LoVo (cell line): ENCODE measurements at places on chromosomes 16 and 17.

- no peak for DNase-seq
Observed at GRCh38 chr17:33550261-33550660, 257.2 kb upstream of the ASIC2 start.

GRCh38 chr17:40480501-40481003 lies 20.9 kb downstream of the TNS4 start:
- no peak for DNase-seq

DNA sequence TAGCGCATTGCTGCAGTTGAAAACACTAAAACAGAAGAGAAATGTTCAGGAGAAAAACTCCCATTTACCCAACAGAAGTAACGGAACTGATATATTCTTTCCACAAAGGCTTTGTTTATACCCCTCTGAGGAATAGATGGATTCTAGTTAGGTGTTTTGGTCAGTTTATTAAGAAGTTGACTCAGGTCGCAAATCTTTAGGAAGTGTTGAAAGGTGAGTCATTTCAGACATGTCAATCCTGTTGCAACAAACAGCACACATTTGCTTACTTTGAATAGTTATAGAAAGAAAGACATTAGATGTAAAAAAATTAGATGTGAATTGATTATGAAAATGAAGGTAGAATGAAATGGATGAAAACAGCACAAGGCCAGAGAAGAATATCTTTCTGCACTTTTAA lies 941.0 kb downstream of the KCNJ2 start:
- no peak for DNase-seq

GRCh38 chr16:85313526-85314301 lies 201.4 kb upstream of the CIBAR2 start:
- no peak for DNase-seq

DNA sequence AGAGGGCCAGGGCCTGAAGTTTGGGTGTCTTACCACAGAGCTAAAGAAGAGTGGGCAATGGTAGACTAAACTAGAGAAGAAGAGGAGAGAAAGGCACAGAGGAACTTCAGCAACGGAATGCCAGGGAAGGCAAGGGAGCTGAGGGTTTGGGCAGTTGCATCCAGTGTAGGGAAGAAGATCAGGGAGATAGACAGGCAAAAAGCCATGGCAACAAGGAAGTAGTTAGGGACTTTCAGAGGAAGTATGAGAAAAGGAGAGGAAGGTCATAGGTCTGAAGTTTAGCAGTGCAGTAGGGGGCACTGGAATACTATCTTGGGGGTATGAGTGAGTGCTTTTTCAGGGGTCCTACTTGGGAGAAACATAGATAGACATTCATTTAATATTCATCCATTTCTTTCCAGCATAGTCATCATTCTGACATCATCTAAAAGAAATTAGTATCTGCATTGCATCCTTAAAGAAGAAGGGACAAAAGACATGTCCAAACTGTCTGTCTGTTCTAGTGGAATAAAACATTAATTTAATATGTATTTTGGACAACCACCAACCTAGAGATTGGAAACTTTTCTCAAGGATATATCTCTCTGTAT lies 2.2 kb upstream of the NF1 start:
- DNase-seq, result no peak

DNA sequence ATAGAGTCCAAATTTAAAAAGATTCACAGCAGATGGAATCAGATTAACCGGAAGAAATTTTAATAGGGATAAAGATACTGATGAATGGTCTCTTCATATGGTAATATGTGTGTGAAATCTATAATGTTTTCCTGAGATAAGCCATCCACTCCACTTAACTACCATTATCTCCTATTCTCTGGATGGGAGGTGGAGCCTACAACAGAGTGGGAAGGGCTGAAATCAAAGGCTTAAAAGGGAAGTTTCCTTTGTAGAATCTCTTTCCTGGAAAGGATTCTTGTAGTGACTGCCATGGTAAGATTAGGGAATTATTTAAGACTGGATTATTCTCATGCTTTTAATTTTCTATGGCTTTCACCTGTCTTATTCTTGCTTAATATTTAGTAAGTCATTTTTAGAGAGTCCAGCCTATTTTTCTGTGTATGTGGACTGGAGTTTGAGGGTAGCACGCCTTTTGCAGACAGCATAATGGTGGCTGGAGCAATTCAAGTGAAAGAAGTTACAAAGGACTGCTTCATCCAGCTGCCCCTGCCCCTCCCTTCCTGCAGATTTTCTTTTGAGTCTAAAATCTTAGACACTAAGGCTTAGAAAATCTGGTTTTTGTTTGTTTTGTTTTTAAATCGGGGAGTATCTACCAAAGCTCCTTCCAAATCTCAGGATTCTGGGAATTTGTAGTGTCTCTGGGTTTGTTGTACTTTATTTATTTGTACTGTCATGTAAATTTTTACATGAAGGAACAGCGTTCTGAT lies 26.5 kb downstream of the KAT7 start:
- DNase-seq, result no peak

GRCh38 chr17:41347869-41348760 lies 2.5 kb downstream of the KRT33A start:
- DNase-seq, result no peak

DNA sequence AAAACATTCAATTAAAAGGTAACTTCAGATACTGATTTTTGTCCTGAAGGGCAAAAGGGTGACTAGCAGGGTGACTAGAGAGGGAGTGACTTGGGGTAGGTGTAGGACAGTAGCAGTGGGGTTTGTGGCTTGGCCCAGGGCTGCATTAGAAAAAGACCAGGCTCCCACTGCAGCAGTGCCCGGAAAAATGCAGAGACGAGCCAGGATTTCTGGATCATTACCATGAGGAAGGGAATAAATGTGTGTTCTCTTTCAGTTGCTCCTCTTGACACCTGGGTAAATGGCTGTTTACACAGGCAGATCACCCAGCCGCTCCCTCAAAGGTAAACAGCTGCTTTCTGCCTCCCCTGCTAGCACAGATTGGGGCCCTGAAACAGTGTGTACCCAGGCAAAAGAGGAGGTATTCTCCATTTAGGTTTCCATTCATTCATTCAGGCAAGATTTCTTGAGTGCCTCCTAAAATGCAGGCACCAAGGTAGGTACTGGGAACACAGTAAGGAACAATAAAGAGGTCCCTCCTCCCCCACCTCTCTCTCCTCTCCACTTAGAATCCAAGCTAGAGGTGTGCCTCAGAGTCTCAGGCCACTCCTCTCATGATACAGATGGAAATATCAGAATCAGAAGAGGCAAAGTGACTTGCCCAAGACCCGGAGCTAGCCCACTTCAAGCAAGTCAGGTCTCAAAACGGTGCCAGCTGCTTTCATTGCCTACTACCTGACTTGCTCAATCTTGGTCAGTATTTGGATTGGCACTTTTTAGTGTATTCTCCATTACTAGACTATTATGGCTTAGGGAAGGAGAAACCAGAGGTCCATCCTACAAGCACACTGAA lies 15.2 kb upstream of the TOX3 start:
- DNase-seq, result peak; percentile 45

DNA sequence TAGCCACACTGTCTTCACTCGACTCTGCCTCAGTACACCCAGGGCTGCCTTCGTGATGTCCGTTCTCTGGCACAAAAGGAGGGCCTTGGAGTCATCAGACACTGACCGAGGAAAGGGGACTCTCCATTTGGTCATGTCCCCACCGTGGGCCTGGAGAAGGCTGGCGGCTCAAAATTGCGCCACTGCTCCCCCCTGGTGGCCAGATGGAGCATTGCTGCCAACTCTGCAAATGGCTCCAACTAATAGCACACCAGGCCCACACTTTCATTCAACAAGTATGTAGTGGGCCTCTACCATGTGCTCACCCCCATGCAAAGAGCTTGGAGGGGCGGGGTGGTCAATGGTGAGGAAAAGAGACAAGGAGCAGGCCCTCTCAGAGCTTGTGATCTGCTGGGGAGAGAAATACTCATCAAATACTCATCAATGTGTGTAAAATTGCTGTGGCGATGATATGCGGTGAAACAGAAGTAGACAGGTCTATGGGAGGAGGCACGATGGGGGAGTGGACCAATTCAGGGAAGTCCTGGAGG lies 5.2 kb upstream of the GRIN2C start:
- peak; percentile 38 for DNase-seq

DNA sequence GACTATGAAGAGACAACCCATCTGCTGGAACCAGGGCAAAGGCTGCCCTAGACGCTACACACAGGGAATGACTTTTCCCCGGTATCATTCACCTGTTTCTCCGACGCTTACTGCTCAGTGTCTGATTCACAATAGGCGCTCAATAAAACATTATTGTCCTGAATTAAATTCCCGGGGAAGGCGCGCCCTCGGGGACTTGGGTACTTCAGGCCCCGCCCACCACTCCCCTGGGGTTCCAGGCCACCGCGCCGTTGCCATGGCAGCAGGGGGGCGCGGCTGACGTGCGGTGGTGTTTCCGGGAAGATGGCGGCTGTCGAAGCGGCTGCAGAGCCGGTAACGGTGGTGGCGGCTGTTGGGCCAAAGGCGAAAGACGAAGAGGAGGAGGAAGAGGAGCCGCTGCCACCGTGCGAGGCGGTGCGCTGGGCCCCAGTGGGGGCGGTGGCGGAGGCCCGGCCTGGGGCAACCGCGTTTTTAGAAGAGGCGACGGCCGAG lies at the start of gene RUNDC1:
Gene RUNDC1, plus strand, starts transcription at position 292 of the 492 bp plus-strand sequence. Its CDS starts 12 bp downstream, at position 304.
- peak; percentile 92 for DNase-seq

DNA sequence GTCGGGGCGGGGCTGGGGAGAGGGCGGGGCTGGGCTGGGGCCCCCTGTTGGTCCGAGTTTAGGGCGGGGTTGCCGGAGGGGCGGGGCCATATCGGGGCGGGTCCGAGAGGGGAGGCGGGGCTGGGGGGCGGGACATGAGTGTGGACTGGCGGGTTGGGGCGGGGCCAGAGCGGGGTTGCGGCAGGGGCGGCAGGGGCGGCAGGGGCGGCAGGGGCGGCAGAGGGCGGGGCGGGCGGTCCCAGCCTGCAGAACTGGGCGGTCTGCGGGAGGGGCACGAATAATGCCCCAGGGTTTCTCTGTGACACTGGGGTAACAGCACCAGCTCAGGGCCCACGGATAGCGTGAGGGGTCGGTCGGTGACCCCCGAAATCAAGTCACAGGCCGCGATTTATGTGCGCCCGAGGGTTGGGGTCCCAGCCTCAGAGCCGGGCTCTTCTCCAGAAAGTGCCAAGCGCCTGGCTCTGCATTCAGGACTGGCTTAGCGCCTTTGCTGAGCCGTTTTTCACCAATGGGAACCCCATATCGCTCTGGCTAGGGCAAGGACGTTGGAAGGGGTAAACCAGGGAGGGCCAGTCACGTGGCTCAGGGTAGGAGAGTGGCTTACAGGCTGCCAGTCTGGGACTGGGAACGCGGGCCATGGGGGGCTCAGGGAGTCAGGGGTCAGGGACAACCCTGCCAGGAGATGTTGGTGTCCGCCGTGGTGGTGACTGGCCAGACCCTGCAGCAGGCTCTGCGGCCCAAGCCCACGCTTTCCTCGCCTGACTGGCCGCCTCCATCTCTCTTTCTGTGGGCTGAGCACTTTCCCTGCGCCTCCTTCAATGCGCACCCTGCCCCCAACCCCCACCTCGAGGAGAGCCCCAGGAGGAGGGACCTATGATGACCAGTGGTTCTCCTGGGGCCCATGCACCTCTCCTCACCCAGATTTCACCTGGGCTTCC lies 1.2 kb upstream of the METTL26 start:
- DNase-seq, result peak; percentile 87

- DNase-seq, result no peak
Observed at GRCh38 chr17:31830971-31831858, 27.8 kb downstream of the COPRS start.

- DNase-seq, result no peak
Observed at GRCh38 chr16:24174957-24175356, 81.2 kb upstream of the CACNG3 start.

- DNase-seq, result no peak
Observed at GRCh38 chr17:44541884-44542581, 15.3 kb upstream of the FZD2 start.

DNA sequence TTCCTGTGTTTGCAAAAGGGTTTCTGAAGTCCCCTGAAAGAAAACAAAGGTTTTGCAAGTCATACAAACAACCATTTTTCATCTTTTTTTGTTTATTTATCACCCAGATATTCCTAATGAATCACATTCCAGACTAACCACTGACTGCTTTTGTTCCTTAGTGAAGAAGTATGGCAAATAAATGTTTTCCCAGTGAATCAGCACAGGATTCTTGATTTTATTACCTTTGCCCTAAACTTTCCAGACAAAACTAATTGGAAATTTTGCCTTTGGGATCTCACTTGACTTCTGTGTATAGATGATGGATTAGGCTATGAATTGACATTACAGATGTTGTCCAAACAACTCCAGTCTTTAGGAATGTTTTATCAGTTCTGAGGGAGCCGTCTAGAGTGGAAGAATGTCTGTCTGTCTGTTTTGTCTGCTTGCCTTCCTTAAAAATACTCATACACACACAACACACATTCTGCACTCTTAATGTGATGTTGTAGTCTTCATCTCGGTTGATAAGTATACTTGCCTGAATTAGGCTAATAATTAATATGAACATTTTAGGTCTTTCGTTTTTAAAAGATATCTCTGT lies 48.9 kb downstream of the VMP1 start:
- DNase-seq, result peak; percentile 84

- no peak for DNase-seq
Observed at GRCh38 chr17:1078831-1079561, 82.1 kb downstream of the TIMM22 start.

- DNase-seq, result peak; percentile 48
Observed at GRCh38 chr17:17940441-17940911, 31.7 kb downstream of the TOM1L2 start.

GRCh38 chr17:60141111-60142018 lies 8.4 kb upstream of the CA4 start:
- DNase-seq, result no peak

GRCh38 chr17:57391857-57392471 lies 135.6 kb downstream of the MSI2 start:
- DNase-seq, result no peak

- DNase-seq, result no peak
Observed at GRCh38 chr16:84481051-84481735, 23.3 kb downstream of the MEAK7 start.

- no peak for DNase-seq
Observed at GRCh38 chr17:2198927-2199326, 104.7 kb downstream of the SMG6 start.

GRCh38 chr17:50556803-50557202 lies 3.7 kb upstream of the CACNA1G start:
- no peak for DNase-seq

- no peak for DNase-seq
Observed at GRCh38 chr16:67141391-67141790, 9.4 kb downstream of the B3GNT9 start.

GRCh38 chr17:40203131-40203530 lies 16.0 kb upstream of the WIPF2 start:
- no peak for DNase-seq
